AG20443 (cell line): ENCODE measurements at places on chromosomes 16 and 17.

DNA sequence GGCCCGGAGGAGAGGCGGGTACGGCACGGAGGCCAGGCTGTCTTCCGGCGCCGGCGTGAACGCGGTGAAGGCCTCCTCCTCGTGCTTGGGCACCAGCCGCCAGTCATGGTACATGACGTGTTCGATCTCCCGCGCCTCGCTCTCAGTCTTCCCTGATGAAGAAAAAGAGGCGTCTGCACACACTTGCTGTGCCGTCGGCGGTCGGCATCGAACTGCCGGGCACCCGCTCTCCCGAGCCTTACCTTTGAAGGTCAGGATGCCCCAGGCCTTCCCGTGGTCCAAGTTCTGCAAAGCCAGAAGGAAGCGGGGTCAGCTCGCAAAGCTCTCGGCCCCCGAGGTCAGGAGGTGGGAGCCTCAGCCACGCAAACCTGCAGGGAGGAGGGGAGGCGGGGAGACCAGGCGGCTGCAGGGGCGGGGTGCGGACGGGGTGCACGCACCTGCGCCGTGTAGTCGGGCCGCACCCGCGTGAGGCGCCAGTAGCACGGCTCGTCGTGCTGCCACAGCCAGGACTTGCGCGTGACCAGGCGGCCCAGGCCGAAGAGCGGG, at the start of gene EME2:
Gene EME2 (plus strand): TSS at position 449 of the 546 bp plus-strand sequence. CDS start 418 bp downstream, outside the sequence.
- no peak for DNase-seq

GRCh38 chr16:59527206-59527997, 793.3 kb upstream of the GOT2 start:
- DNase-seq = peak; percentile 21

DNA sequence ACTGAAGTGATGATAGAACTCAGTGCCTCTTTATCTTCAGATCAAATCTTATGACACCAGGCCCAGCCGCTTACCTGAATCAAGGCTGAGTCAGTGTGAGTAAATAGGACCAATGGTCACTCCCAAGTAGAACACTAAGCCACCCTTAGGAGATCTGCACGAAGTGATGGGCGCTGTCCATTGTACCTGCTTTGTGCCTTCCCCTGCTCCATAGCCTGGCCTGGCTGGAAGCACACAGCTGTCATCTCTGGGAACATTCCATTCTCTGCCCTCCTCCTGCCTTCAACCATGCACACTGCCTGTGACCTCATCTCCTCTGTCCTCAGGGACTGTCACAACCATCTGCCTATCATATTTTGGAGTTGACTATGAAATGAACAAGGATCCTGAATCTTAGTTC, 279.5 kb upstream of the ASIC2 start:
- DNase-seq = no peak

DNA sequence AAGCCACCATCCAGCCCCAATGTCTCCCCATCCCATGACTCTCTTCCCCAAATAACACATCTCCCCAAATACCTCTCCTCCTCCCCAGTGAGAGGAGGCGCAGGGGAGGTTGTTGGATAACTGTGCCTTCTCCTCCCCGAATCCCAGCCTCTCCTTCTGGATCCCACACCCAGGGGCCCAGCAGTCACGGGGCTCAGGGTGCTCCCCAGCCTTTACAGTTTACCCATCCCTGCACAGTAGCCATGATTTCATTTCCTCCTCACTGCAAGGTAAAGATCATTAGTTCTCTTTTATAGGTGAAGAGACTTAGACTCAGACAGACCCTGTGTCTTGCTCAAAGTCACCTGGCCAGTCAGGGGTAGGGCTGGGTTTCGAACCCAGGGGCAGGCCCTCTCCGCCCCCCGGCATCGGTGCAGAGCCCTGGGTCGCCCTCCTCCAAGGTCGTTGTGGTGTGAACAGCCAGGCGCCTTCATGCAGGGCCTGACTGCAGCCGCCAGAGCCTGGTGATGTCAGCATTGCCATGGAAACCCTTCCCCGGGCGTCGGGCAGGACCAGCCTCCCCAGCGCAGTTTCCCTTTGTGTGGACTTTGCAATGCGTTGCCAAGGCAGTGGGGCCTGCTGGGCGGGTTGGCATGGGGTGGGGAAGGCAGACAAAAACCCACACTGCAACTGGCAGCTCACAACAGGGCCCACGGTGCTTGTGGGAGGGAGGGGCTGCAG, 53.3 kb upstream of the TOB1 start:
- peak; percentile 99 for DNase-seq

- DNase-seq = peak; percentile 39
Observed at GRCh38 chr17:70169709-70170597, 621 bp downstream of the KCNJ2 start.

GRCh38 chr16:67165121-67166078, 855 bp downstream of the HSF4 start:
- no peak for DNase-seq

GRCh38 chr17:55302407-55302787, 37.6 kb downstream of the HLF start:
- no peak for DNase-seq

DNA sequence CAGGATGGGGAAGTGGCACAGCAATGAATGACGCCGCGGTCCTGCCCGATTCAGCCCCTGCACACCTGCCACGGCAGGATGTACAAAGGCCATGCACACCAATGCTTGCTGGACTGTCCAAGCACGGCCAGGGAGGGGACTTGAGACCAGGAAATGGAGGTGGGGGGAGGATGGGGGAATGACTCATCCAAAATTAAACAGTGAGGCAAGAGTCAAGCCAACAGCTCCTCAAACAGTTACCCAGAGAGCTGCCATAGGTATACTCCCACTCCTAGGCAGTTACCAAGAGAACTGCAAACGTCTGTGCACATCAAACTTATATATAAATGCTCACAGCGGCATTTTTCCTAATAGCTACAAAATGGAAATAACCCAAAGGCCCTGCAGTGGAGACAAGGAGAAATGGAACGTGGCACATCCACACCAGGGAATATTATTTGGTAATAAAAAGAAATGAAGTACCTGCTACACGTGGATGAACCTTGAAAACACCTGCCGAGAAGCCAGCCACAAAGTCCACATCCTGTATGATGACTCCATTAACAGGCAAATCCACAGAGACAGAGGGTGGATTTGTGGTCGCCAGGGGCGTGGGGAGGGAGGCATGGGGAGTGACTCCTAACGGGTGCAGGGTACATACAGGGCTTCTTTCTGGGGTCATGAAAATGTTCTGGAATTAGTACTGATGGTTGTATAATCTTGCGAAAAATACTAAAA, 54.1 kb downstream of the VAC14 start:
- peak; percentile 86 for DNase-seq

DNA sequence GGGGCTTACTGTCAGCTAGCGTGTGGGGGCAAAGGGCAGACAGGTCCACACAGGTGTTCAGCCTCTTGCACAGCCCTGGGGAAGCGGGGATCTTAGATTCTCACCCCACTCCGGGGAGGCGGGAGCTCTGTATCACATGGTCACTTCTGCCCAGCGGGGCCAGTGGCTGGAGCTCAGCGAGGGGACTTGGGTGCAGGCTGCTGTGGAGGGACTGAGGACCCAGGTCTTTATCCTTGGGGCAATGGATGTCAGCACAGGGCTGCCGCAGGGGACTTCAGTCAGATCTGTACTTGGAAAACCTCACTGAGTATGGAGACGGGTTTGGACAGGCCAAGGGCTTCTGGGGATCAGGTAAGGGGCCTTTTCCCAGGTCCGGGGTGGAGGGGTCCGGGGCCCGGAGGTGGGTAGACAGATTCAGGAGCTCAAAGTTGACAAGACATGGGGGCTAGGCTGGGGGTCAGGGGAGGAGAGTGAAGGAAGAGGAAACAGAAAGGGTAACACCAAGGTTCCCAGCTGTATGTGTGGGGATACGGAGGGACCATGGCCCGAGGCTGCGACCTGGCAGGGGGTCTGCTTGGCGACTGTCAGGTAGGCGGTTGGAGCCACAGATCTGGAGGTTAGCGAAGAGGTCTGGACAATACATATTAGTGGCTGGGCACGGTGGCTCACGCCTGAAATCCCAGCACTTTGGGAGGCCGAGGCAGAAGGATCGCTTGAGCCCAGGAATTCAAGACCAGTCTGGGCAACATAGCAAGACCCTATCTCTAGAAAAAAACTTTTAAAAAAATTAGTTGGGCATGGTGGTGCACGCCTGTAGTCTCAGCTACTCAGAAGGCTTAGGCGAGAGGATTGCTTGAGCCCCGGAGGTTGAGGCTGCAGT, 15.1 kb upstream of the BAIAP2 start:
- DNase-seq = no peak

- no peak for DNase-seq
Observed at GRCh38 chr16:52372313-52372712, 174.6 kb downstream of the TOX3 start.

DNA sequence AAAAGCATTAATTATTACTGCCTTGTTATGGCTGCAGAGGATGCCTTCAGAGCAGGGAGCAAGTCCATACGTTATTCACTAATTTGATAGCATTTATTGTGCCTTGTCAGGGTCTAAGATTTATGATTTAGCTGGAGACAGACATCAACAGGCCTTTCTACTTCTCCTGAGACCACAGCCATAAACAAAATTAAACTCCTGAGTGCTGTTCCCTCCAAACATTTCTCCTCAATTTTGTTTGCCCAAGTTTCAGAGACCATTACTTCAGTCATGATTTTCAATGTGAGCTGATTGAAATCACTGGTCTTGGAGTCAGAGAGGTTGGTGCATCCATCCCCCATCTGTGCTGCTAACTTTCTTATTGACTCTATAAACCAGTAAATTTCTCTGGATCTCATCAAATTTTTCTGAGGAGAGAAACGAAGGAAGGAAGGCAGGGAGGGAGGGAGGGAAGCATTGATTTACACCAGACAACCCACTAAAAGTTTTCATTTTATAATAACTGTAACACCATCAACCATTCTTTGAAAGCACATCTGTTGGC, 423.6 kb upstream of the CDH11 start:
- no peak for DNase-seq

DNA sequence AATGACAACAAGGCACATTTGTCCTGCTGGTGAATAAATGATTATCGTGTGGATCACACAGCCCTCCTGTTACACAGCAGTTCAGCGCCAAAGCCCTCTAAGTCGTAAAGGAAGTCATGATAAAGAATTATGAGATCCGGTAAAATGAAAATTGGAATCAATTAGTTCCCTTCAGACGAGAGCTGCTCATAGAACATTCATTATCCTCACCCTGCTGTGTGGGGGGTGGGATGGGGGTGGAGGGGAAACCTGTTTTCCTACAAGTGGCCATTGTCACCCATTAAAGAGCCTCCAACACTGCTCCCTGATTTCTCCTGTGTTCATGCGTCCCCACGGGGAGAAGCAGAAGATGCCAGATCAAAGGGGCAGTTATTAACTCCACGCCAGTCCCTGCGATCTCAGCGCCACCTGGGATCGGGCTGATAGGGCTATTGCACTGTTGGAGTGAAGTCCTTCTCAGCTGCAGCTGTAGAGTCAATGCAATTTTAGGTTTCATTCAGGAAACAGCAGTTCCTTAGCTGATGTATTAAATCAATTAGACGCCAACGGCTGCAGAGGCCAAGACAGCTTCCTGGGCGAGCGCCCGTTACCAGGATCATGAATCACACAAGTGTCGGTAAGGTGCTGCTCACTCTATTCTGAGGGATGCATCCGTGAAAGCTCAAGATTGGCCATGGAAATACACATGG, 19.2 kb upstream of the CACNG4 start:
- DNase-seq = no peak

DNA sequence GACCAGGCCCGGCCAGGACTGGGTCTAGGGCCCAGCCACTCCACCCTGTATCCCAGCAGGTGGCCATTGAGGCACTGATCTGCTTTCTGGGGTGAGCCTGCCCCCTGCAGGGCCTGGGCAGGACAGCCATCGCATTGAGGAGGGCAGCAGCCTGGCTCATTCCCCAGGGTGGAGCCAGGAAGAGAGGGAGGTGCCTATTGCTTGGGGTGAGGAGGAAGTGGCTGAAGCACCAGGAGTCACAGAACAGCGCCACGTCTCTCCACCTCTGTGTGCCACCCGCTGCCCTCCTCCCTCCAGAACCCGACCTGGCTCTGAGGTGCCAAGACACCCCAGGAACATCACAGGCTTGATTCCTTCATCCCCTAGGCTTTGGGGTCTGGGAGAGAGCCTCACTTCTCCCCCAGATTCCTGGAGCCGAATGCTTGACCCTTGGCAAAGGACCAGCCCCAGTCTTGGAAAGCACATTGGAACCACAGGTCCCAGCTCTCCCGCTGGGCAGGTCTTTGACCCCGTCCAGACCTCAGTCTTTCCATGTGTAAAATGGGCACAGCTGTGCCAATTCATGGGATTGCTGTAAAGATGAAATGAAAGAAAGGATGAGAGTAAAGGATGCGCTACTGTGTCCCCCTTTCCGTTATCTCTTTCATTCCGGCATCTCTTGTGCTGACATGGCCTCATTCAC, 7.2 kb upstream of the KRT36 start:
- peak; percentile 91 for DNase-seq

DNA sequence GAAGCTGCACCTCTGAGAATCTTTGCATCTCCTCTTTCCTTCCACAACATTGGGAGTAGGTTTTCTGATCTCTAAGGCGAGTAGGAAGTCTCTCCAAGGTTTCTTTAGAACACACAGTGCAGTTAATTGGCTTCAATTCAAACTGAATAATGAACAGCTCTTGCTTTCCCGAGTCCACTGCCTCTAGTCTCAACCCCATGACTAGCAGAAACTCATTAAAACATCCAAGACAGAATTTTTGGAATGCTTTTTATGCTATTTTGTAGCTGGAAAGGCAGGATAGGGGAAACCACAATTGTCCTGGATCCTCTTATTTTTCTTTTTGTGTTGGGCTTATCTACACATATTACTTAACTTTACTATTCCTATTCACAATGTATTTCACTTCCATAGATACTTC, 206.6 kb downstream of the CDH8 start:
- peak; percentile 49 for DNase-seq

DNA sequence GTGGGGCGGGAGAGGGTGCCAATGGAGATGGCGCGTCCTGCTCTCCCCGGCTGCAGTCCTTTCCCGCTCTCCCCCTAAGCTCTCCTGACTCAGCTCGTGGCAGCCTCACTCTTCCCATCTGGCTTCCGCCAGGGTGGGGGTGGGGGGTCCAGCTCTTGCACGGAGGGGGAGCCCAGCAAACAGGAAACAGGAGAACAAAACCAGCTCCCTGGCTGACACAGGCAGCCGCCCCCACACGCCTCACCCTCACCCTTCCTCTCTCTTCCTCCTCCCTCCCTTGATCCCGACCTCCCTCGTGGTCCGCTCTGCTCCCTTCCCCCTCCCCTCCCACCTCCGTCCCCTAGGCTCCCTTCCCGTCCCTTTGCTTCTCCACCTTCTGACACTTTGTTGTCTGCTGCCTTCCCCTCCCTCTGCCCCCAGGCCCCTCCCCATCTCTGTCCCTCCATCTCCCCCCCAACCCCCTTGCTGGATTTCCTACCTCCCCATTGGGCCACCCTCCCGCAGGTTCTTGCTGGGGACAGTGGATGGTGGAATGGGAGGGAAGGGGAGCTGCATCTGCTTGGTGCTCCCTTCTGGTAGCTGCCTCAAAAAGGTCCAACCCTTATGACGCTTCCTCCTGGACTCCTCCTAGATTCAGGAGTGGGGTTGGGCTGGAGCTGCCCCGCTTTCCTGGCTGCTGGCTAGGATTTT, 23.7 kb downstream of the ARHGAP23 start:
- DNase-seq = peak; percentile 92

GRCh38 chr16:48605518-48606110, 4.4 kb downstream of the N4BP1 start:
- no peak for DNase-seq
